A375 (cell line): ENCODE measurements at places on chromosomes 16 and 17. TPM values are rescaled to one million over a fixed set of nuclear protein-coding genes. Genes with fewer than 3 reads are reported as not detected.

The CDH16 gene
- total RNA-seq: not detected in 2 replicates

The CDT1 gene
- 68.2 and 88.4 TPM in 2 replicates for total RNA-seq

The SLC47A1 gene
- total RNA-seq: 3.2 and 5.3 TPM in 2 replicates

The KRT27 gene
- total RNA-seq: not detected in 2 replicates

The CIBAR2 gene
- not detected in 2 replicates for total RNA-seq

The ANKRD13B gene
- total RNA-seq: 22.4 and 24.4 TPM in 2 replicates

The RPTOR gene
- total RNA-seq: 28.4 and 30.7 TPM in 2 replicates

The MPDU1 gene
- 88.3 and 111 TPM in 2 replicates for total RNA-seq

The MT4 gene
- total RNA-seq: not detected in 2 replicates

The GPR139 gene
- not detected in 2 replicates for total RNA-seq

The CCDC78 gene
- total RNA-seq: 14.4 and 16.5 TPM in 2 replicates

The EVPLL gene
- total RNA-seq: 0.23 TPM in 1 of 2 replicates, not detected in the other

The CD300H gene
- total RNA-seq: not detected in 2 replicates

The VAT1 gene
- 93.3 and 111 TPM in 2 replicates for total RNA-seq

The TMEM235 gene
- total RNA-seq: not detected in 2 replicates

The TP53TG3B gene
- total RNA-seq: 0.74 and 1.5 TPM in 2 replicates

The SMIM36 gene
- total RNA-seq: not detected in 2 replicates

The ABAT gene
- total RNA-seq: 1.2 and 1.5 TPM in 2 replicates

The PYDC1 gene
- total RNA-seq: not detected in 2 replicates

The PABPN1L gene
- total RNA-seq: not detected in 2 replicates

The GGA3 gene
- total RNA-seq: 17.2 and 28.1 TPM in 2 replicates

The AIPL1 gene
- 0.04 TPM in 1 of 2 replicates, not detected in the other for total RNA-seq

The BFAR gene
- 81.8 and 96.3 TPM in 2 replicates for total RNA-seq

The CMTM2 gene
- total RNA-seq: not detected in 2 replicates

The HOXB4 gene
- 5.7 and 8.5 TPM in 2 replicates for total RNA-seq

The STARD3 gene
- 37.3 and 37.7 TPM in 2 replicates for total RNA-seq

The SULT1A4 gene
- 6.0 and 6.6 TPM in 2 replicates for total RNA-seq

The GEMIN4 gene
- total RNA-seq: 30.9 and 33.9 TPM in 2 replicates

The MYH8 gene
- total RNA-seq: not detected in 2 replicates

The EPOP gene
- total RNA-seq: 8.9 and 11.2 TPM in 2 replicates

The CLEC19A gene
- total RNA-seq: not detected in 2 replicates

The SLC12A3 gene
- not detected in 2 replicates for total RNA-seq

The OTOP2 gene
- not detected in 2 replicates for total RNA-seq

The NPIPB2 gene
- total RNA-seq: 1.7 TPM in 2 replicates

The TAT gene
- not detected in 2 replicates for total RNA-seq

The XAF1 gene
- total RNA-seq: 0.72 and 5.2 TPM in 2 replicates

The ATP2A3 gene
- total RNA-seq: 0.32 and 0.79 TPM in 2 replicates

The KRT40 gene
- not detected in 2 replicates for total RNA-seq
